NCI-H1436 treated with DMSO at 0.1 percent for 48 hours (cell line): ENCODE measurements at places on chromosomes 5 and 9.

GRCh38 chr9:110050925-110051355 is 157.0 kb downstream of the C9orf152 start:
- no peak for DNase-seq

DNA sequence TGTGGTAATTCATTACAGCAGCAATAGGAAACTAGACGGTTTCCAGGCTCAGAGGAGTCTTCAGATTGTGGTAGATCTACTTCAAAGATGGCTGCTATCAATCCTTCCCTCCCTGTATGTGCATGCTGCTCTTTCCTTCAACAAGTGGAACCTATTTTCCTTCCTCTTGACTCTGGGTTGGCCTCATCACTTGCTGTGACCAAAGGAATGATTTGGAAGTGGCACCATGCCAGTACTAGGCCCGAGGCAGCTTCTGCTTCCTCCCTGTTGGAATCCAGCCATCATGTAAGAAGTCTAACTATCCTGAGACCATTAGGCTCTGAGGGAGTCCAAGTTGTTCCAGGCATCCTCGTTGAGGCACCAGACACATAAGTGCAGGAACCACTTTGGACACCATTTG is 46.5 kb upstream of the MCTP1 start:
- DNase-seq: no peak

DNA sequence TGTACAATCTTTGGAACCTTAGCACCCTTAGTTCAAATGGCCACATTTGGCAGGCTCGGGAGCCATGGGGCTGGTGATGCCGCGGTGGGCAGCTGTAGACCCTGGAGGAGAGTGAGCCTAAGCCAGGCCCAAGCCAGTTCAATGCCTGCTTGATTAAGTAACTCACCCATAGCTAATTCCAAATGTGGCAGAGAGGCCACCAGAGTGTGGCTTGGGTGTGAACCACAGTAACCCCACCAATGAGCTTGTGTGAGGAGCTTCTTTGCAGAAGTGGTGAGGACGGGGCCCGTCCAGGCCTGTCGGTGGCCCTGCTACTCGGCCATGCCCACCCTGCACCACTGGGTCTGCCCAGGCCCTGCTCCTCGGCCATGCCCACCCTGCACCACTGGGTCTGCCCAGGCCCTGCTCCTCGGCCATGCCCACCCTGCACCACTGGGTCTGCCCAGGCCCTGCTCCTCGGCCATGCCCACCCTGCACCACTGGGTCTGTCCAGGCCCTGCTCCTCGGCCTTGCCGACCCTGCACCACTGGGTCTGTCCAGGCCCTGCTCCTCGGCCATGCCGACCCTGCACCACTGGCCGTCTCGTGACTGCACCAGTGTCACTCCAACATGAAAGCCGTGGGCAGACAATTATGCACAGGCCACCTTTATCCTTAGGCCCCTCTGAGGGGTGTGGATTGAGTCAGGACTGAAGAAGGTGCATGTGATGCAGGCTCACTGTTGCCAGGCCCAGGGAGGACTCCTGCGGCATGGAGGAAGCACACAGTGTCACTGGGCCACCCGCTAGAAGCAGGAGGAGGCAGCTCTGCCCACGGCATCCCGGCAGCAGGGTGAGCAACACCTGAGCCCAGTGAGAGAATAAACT is 75.4 kb downstream of the MRPL36 start:
- no peak for DNase-seq

DNA sequence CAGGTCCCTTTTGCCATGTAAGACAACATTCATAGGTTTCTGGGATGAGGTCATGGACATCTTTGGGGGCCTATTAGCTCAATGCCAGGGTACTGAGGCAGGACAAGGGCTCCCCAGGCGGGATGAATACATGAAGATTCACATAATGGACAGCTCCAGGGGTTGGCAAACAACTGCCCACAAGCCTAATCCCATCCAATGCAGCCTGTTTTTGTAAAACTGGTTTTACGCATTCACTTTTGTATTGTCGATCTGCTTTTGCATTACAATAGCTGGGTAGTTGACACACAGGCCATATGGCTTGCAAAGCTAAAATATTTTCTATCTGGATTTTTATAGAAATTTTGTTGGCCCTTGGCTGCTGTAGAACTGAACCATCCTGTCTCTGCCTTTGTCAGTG is 248.5 kb upstream of the PANK3 start:
- no peak for DNase-seq

- DNase-seq: no peak
These were observed 81.1 kb upstream of the SGCD start for GRCh38 chr5:156245895-156246294.

DNA sequence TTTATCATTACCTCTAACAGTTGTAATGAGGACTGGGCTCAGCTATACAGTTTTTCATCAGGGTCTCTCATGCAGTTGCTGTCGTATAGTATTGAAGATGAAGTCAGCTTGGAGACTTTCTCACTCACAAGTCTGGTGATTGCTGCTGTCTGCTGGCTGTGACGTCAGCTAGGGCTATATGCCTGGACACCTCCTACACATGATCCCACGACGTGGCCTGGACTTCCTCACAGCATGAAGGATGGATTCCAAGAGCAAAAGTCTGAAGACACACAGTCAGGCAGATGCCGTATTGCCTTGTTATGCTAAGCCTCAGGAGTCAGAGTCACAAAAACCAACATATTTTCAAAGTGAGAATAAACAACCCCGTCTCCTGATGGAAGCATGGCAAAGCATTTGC is 193.3 kb downstream of the LURAP1L start:
- no peak for DNase-seq
